Urinary bladder (tissue), 4 donors: ENCODE measurements at places on chromosomes 2 and 18. TPM values are rescaled to one million over a fixed set of nuclear protein-coding genes. Genes with fewer than 3 reads are reported as not detected.

NEURL3 gene
- total RNA-seq = not detected

TMEM182 gene
- 28.0 TPM for total RNA-seq

CIDEA gene
- total RNA-seq = 0.48 TPM

OTX1 gene
- not detected for total RNA-seq

ALKAL2 gene
- total RNA-seq = 6.7 TPM

CLEC4F gene
- total RNA-seq = not detected

EFR3B gene
- total RNA-seq = 3.8 TPM
